NCI-H446 treated with DMSO at 0.1 percent for 48 hours (cell line): ENCODE measurements at places on chromosomes 2 and 18.

DNA sequence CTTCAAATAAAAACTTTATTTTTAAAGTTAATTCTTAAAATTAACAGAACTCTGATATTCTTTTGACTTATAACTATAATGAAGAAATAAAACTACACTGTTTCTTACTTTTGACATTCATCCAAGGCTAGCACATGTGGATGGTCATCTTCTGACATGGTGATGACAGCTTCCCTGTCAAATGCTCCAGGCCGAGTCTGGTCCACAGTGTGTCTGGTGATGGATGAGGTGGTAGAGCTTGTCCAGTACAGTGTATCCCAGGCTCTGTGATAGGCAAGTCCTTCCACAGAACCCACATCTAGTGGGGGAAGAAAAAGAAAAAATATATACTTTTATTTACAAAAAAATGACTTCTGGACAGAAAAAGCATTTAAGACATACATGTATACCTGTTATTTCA is 1529.5 kb downstream of the LRP1B start:
- DNase-seq, result no peak

DNA sequence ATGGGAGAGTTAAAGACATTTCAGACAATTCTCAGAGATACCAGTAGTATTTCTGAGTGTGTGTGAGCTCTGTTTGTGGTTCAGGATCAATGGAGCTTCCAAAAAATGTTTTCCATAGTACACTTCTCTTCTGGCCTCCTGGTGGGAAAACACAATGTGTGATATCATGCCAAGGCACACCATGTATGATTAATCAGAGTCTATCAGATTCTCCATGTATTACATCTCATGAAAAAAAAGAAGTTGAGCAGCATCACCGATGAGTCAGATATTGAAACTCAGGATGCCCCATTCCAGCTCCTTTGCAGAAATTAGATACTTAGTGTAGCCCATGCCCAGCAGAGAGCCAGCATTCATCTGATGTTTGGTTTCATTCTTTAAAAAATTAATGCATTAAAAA is 620.3 kb upstream of the POU3F3 start:
- no peak for DNase-seq

GRCh38 chr2:104977958-104978357 is 59.9 kb upstream of the MRPS9 start:
- no peak for DNase-seq

GRCh38 chr18:22545066-22545760 is 127.5 kb upstream of the CTAGE1 start:
- no peak for DNase-seq

- no peak for DNase-seq
Observed at GRCh38 chr2:237561221-237561620, 5.2 kb upstream of the PRLH start.
